HuH-7 (cell line): ENCODE measurements at places on chromosomes 4 and X.

- no peak for DNase-seq
These were observed 96.8 kb upstream of the MAP9 start for GRCh38 chr4:155473420-155474095.

GRCh38 chrX:101025126-101025525 is 26.8 kb downstream of the TRMT2B start:
- no peak for DNase-seq

GRCh38 chr4:188732131-188732530 is 592.9 kb downstream of the TRIML1 start:
- no peak for DNase-seq

GRCh38 chrX:13669246-13669737 is 16.4 kb downstream of the TCEANC start:
- no peak for DNase-seq

GRCh38 chrX:22366906-22367305 is 94.2 kb downstream of the CBLL2 start:
- DNase-seq, result no peak

GRCh38 chrX:149471397-149471796 is 33.7 kb downstream of the IDS start:
- DNase-seq, result no peak

DNA sequence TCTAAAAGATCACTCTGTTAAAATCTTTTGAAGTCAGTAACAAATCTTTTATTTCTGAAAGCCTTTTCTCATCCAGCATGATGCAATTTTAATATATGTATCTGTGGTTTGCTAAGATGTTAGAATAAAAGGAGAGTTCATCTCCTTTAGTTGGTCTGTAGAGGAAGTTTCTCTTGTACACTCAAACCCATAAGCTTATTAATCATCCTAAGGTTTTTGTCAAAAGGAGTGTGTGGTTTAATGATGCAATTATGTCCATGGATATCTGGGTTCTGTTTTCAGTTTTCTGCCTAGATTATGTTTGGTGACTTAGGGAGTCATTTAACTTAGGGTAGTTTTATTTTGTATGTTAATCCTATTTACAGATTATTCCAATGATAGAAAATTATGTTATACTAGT is 52.1 kb upstream of the NDST4 start:
- no peak for DNase-seq

- no peak for DNase-seq
These were observed 55.5 kb downstream of the VGLL1 start for GRCh38 chrX:136587532-136587931.
